ENCODE measurements at places on chromosomes 5 and 9.

DNA sequence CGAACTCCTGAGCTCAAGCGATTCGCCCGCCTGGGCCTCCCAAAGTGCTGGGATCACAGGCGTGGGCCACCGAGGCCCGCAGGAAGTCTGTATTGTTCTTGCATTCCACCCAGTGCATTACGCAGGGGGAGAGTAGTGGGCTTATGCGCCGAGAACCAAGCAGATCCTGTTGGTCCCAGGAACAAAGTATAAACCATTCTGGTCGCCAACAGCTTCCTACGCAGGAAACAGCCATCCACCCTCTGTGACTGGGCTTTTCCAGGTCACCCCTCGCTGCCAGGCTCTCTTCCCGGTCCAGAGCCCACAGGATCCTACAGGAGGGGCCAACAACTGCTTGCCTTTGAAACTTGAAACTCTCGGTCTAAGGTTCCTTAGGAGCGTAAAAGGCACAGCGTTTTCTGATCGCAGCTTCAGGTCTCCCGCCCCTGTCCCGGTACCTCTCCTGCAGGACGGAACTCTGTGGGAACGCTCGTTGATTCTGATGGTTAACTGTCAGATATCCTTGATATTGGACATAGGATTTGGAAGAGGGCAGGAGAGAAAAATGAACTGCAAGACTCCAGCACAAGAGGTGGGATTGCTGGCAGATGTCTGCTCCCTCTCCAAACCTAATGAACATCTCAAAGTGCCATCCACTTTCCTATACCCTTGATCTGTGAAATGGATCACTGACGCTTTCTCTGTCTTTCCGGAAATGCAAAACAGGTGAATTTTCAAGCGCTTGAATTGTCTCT, 4.2 kb upstream of the ANXA2R start:
- no peak for DNase-seq

GRCh38 chr5:175707751-175708375, 50.0 kb downstream of the HRH2 start:
- DNase-seq, result no peak

- DNase-seq, result no peak
Observed at GRCh38 chr5:130963798-130964197, 201.3 kb downstream of the HINT1 start.

DNA sequence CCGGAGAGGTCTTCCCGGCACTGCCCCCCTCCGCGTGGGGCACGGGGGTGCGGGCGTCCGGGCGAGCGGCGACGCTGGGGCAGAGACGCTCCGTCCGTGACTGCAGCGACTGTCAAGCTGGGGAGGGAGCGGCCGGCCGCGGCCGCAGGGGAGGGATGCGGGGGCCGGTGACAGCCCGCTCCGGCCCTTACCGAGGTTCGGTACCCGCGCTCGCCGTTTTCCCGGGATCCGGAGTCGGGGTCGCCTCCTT, 400 bp downstream of the KDM4C start:
- DNase-seq, result no peak

DNA sequence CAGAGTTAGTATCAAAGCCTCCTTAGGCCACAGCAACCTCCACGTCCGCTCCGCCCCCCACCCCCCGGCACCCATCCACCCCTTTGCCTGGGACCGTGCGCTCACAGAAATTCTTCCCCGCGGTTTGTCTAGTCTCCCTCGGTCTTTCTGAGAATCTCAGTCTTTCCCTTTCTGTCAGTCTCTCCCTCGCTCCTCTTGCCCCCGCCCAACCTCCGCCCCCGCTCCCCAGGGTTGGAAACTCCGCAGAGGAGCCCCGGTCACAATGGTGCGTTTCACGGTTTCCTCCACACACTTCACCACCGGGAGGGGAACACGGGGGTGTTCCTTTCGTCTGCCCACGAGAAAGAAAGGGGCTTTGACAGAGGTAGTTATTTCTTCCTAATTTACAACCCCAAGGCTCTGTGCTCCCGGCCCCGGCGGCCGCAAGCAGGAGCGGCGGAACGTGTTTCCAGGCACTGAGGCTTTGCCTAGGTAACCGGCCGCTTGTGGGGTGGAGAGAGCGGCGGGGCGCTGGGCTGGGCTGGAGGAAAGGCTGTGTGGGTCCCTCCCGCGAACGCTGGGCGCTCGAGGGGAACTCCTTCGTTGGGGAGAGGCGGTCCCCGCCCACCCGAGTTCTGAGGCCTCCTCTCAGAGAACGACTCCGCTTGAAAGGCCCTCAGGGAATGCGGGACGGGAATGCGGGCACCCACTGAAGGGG, 2.1 kb downstream of the NR4A3 start:
- peak; percentile 54 for DNase-seq

DNA sequence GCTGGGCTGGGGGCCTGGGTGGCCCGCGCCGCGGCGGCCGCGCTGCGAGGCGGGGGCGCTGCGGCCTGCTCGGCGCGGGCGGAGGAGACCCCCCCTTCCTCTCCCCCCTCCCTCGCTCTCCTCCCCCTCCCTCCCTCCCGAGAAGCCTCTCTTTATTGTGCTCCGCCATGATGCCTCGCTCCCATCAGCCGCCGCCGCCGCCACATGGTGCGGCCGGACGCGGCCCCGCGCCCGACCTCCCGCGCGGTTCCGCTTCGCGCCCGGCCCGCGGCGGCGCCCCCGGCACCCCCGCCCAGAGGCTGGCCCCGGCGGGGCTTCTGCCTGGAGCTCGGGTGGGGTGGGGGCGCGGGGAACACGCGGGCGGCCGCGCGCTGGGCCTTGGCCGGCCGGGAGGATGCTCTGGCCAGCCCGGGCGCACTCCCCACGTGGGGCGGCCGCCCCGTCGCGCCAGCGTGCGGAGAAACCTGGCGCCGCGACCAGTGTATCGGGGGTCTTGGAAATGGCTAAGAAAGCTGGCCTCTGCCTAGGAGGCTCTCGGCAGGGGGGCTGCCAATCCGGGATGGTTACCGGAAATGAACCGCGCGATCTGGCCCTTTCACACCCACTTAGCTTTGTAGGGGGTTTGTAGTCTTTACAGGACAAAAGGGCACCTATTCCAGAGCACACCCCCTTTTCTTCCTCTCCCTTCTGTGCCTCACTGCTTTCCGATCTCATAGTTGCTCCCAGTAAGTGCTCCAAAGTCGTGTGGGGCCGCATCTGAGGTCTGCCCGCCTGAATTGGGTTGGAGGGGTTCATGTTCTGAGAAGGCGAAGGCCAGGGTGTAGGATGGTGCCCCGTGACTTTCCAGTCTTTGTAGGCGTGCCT, 1.0 kb downstream of the SET start:
- DNase-seq, result peak; percentile 67

DNA sequence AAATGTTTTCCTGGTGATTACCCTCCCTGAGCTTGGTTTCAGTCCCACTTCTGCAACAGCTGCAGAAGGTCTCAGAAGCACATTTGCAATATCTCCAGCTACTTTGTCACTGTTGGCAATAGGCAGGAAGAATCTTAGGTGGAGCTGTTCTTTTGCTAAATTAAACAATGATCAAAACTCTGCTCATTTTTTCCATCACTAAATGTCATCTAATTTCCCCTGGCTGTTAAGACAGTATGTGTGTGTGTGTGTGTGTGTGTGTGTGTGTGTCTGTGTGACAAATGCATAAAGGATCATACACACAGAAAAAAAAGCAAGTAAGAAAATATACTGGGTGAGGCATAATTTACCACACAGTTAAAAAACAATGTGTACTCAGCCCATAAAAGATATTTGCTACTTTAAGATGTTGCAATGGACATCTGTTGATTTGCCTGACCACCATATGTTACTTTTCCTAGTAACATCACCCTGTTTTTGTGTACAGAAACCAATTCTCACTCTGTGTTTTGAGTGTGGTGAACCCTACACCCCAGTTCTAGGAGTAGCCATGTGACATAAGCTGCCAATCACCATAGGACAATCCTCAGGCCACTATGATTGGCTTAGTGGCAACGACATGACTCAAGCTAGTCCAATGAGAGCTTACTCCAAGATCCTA, 572.6 kb upstream of the CLINT1 start:
- DNase-seq, result no peak

- no peak for DNase-seq
Observed at GRCh38 chr9:79501546-79501945, 70.2 kb upstream of the TLE4 start.

GRCh38 chr9:83956086-83956435, 24.0 kb downstream of the HNRNPK start:
- peak; percentile 74 for DNase-seq

DNA sequence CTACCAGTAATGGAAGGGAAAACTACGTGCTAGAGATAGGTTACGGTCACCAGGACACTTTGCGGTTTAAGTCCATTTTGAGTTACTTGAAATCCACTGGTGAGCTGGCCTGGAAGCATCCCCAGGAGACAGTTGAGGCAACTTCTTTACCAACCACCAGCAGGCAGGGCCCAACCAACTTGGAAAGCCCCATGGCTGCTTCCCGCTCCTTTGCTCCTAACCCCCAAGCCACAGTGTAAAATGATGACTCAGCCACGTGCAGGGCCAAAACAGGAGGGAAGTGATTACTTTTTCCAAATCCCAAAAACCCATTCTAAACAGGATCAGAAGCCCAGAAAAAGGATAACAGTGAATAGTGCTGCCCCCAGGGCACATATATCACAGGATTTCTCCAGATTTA, 87.4 kb downstream of the PAX5 start:
- no peak for DNase-seq

DNA sequence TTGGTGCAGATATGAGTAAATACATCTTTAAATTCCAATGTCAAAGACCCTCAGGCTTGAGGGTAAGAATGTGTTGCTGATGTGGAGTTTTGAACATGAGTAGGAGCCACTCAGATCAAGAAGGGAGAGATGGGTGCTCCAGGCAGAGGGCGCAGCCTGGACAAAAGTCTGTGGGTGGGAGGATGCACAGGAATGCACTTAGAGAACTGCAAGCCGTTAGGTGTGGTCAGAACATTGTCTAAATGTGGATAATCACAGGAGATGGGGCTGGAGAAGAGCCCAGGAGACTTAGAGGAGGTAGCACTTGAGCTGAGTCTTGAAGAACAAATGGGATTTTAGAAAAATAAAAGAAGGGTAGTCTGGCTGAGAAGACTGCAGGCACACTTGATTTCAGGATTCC, 255.5 kb downstream of the PAPPA start:
- DNase-seq, result no peak

DNA sequence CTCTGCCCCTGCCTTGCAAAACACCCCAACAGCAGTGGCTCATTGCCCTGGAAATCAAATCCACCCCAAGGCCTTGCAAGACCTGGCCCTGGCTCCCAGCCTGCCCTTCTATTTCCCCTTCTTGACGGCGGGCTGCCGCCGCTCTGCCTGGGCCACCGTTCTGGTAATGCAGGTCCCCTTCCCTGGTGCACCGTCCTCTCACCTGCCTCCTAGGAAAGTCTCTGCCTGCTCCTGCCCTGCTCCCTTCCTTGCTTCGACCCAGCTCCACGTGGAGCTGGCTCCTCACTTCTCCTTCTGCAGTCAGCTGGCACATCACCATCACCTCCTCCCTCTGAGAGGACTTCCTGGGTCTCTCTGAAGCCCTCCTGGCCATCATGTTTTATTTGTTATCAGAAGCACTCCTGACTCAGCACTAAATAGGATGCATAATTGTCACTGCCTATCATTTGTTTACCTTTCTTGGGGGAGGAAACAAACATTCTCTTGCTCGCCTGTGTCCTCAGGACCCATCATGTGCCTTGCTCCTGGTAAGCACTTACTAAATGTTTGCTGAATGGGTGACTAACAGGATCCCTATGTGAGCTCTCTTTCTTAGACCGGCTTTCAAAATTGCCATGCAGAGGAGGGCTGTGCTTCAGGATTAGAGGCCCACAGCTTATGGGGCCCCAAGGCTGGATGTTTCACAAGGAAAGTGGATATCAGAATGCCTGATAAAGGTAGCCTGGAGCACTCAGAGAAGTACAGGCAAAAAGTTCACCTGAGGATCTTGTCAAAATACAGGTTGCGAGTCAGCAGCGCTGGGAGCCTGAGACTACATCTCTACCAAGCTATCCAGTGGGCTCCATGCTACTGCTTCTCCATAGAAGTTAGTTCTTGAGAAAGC, 19.6 kb upstream of the C5orf47 start:
- DNase-seq, result no peak

GRCh38 chr5:61881821-61882487, 424.1 kb upstream of the KIF2A start:
- no peak for DNase-seq

- peak; percentile 83 for DNase-seq
Observed at GRCh38 chr9:124894741-124895170, 32.8 kb downstream of the ARPC5L start.

- no peak for DNase-seq
Observed at GRCh38 chr5:160285316-160285715, 27.0 kb downstream of the CCNJL start.

- no peak for DNase-seq
Observed at GRCh38 chr5:93874080-93874479, 132.7 kb upstream of the POU5F2 start.

DNA sequence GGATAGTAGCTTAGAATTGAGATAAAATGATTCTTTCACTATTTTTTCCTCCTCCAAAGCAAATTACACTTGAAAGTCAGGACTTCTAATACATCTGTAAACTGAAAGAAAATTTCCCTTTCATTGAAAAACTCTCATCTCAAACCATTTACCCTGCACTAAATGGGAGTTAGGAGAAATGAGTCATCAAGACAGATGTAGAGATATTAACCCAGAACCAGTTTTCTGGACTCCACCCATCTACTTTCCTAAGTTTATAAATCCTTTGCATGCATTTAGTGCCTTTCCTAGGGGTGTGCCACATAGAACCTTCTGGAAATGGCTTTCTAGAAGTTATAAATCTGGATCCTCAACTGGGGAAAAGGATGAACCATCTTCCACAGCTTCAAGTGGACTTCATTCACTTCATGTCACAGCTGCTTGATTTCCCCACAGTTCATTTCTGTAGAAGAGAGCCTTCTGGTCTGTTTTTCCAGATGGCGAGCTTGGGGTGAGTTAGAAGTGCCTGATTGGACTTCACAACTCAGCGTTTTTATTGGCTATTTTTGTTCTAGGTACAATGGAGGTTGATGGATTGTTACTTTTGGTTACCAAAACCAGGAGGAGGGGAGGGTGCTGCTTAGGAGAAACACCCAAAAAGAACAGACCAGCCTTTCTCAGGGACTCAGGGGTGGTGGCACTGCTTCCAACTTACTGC, 72.5 kb upstream of the GPR151 start:
- DNase-seq, result no peak

DNA sequence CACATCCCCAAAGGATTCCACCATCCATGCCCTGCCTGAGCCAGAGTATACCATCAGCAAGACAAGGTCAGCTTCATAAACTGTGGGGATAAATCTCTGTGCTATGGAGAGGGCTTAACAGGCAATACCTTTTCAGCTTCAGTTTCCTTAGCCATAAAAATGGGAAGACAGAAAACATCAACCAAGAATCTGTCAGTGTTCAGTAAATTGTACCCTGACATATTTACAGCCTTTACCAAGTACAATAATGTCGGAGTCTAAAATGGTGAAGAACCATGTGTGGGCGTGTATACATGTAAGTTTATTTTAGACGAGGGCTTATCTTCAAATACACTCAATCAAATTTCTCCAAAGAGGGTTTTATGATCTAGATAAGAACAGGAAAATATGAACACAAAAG, 94.7 kb downstream of the ELAVL2 start:
- no peak for DNase-seq

- DNase-seq, result no peak
Observed at GRCh38 chr5:180795771-180796313, 6.8 kb downstream of the MGAT1 start.

GRCh38 chr9:6197330-6197729, 18.3 kb upstream of the IL33 start:
- DNase-seq, result no peak

Data from hematopoietic multipotent progenitor cell (in vitro differentiated cells).